ENCODE measurements at places on chromosomes 2 and 18.
A peak's percentile ranks its signal among the peaks of the same experiment; 100 is the strongest.

- H3K27me3 ChIP-seq = peaks cover 8% of the 10 kb centered on the region
- no peaks in the 10 kb centered on the region for H3K36me3 ChIP-seq
- no peak within 1 kb of the TSS for H3K27ac ChIP-seq
- no peaks in the 10 kb centered on the region for H3K4me1 ChIP-seq
- H3K4me3 ChIP-seq = no peak within 1 kb of the TSS
Measured at GRCh38 chr2:28981016-28981441, at the start of gene TOGARAM2. TSS of gene TOGARAM2 (plus strand) at chr2:28981298. CDS start at chr2:28994835, 13,537 bp downstream.

DNA sequence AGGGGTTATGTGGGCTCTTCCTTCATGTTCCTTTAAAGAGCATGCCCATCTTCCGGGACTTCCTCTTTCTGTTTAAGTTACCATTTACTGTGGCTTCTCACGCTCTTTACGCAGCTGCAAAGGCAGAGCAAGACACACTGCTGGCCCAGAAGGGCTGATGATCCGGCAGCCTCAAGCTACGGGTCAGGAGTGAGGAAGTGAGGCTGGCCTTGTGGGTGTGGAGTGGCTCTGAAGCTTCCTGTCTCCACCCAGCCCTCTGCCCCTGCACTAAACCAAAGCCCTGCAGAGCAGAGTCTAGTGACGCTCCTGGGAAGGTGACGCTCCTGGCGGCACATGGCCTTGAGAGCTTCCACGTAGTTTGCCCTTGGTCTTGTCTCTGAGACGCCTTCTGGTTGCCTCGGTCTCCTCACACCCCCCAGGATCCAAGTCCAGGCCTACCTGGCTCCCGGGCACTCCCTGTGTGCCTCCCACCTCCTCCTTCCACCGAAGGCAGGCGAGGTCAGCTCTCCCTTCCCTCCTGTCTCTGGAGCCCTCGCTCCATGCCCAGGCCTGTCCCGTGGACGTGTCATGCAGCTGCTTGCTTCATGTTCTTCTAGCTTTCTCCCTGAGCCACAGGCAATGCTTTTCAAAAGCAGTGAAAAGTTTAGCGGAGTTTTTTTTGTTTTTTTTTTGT, 50.3 kb downstream of the ARL4C start:
- H3K4me3 ChIP-seq = no peak overlapping the region
- no peaks in the 10 kb centered on the region for H3K27me3 ChIP-seq
- H3K27ac ChIP-seq = no peak overlapping the region
- H3K36me3 ChIP-seq = no peaks in the 10 kb centered on the region
- H3K4me1 ChIP-seq = peaks cover 11% of the 10 kb centered on the region

DNA sequence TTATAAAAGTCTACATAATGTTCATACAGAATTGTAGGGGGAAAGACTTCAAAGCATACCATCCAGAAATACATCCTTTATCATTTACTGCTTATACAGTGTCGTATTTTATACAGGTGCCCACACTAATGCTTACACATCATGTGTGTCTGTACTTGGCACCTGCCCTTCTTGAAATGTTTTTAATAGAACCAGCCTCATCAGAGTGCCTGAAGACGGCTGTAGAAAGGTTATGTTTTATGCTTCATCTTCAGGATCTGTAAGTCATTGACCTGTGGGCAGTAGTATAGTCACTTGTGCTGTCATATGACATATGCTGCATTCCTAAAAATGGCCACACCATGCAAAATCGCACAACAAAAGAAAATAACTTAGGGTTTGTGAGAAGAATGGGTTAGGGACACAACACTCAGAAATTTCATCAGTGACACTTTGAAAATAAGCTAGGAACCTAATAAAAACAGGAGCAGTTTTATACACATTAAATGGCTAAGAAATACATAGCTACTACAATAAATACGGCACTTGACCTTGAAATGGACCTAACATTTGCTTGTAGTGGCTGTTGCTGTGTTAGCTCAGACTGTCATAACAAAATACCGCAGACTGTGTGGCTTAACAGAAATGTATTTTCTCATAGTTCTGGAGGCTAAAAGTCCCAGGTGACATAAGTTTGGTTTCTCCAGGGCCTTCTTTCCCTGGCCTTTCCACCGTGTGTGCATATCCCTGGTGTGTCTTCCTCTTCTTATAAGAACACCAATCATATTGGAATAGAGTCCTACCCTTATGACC, 112.6 kb downstream of the CERS6 start:
- peaks cover 9% of the 10 kb centered on the region for H3K36me3 ChIP-seq
- H3K27me3 ChIP-seq = no peaks in the 10 kb centered on the region
- H3K4me3 ChIP-seq = no peak overlapping the region
- DNase-seq = no peak

GRCh38 chr2:162688403-162688802, 150.2 kb downstream of the KCNH7 start:
- no peak overlapping the region for H3K27ac ChIP-seq
- H3K4me3 ChIP-seq = no peak overlapping the region
- DNase-seq = no peak
- H3K4me1 ChIP-seq = no peaks in the 10 kb centered on the region
- no peaks in the 10 kb centered on the region for H3K36me3 ChIP-seq
- no peaks in the 10 kb centered on the region for H3K27me3 ChIP-seq

DNA sequence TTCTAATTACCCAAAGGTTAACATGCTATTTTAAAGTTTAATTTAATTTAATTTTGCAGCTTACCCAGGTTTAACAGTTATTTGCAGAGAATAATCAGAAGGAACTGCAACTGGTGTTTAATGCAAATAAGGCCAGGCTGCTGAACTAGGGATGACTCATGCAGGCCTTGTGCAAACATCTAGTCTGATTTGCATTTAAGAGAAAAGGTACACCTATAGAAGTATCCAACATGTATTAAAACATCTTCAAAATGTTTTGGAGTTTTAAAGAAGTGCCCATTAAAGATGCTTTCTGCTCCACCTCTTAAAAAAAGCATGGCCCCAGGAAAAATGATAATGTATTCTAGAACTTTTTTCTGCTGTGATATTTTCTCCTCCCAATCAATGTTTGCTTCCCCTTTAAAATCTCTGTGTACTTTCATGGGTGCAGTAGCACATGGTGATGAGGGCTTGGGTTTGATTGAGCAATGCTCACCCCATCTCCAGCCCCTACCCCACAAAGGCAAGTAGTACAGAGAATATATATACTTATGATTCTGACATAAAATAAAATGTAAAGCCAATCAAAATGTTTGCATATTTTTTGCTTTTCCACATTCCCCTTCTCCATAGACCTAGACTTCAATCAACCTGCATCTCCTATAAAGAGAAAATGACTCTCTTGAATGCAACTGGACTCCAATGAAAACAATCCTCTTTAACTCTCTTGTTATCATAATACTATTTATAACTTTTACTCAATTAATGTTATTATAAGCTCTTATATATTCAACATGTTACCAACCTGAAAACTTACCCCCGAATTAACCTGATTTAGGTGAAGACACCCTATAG, 54.1 kb downstream of the ATP8B1 start:
- no peak overlapping the region for H3K4me3 ChIP-seq
- no peaks in the 10 kb centered on the region for H3K36me3 ChIP-seq
- DNase-seq = no peak

DNA sequence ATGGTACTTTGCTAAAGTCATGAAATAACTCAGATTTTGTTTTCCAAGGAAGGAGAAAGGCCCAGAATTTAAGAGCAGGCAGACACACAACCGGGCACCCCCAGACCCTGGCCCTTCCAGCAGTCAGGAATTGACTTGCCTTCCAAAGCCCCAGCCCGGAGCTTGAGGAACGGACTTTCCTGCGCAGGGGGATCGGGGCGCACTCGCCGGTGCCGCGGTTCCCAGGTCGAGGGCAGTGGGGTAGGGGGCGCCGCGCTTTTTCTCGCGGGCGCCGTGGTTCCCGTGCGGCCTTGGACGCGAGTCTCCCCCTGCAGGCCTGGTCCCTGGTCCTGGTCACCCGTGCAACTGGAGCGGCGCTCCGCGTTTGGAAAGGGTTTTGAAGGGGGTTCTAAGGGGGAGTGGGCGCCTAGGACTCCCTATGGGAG, 1.2 kb downstream of the ZNF236 start:
- H3K4me3 ChIP-seq = peak overlapping the region; percentile 96
- H3K4me1 ChIP-seq = peaks cover 16% of the 10 kb centered on the region
- H3K27me3 ChIP-seq = peaks cover 18% of the 10 kb centered on the region
- peaks cover 7% of the 10 kb centered on the region for H3K36me3 ChIP-seq

DNA sequence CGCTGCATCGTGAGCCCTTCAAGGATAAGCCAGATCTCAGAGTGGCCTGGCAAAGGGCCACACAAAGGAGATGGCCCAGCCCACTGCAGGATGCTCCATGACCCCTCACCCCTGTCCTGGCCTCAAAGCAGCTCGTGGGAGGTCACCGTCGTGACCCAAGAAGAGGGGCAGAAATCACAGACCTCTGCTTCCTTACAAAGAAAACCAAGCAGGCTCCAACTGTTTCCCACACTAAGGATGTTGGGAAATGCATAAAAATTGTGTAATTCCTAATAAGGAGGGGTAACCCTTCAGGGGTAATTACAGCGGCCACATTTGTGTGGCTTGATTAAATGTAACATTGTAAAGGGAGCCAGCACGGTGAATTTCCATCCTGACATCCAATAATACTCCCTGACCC, 102.3 kb downstream of the BOD1L2 start:
- DNase-seq = no peak
- H3K27me3 ChIP-seq = peaks cover 1% of the 10 kb centered on the region
- peaks cover 3% of the 10 kb centered on the region for H3K4me1 ChIP-seq
- no peak overlapping the region for H3K27ac ChIP-seq
- H3K4me3 ChIP-seq = no peak overlapping the region

DNA sequence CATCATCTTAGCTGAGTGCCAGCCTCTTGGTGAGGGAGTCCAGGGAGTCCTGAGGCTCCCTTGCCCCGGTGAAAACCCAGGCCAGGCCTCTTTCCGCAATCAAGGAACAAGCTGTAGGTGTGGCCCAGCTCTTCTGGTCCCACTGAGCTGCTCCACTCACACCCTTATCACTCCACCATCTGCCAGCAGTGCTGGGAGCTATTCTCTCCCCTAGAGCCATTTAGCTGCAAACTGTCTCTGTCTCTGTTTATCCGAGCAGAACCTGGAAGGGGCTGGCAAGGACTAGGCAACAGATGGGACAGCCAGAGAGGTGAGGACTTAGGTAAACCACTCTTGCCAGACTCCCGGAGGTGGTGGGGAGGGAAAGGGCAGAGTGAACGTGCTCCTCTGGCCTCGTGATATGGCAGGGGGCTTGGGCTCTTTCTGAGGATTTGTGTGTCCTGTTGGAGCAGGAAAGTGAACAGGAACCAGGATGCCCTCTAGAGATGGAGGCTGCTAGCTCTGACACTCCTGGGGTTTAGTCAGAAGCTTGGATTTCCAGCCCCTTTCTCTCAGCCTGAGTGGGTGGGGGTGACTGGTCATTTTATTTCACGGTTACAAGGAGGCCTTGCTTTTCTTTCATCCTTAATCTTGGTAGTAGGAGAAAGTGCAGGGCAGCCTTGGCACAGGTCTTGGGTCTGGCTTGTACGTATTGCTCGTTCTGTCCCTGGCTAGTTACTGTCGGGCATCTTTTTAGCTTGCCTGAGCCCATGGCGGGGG, 19.6 kb downstream of the B3GNT2 start:
- H3K4me1 ChIP-seq = peaks cover 84% of the 10 kb centered on the region
- peak overlapping the region; percentile 47 for H3K4me3 ChIP-seq
- H3K27me3 ChIP-seq = no peaks in the 10 kb centered on the region
- peak; percentile 24 for DNase-seq
- peak overlapping the region; percentile 82 for H3K27ac ChIP-seq
- peaks cover 16% of the 10 kb centered on the region for H3K36me3 ChIP-seq

- no peaks in the 10 kb centered on the region for H3K4me1 ChIP-seq
- H3K27ac ChIP-seq = no peak overlapping the region
- no peaks in the 10 kb centered on the region for H3K36me3 ChIP-seq
- no peak for DNase-seq
- H3K27me3 ChIP-seq = no peaks in the 10 kb centered on the region
Measured at GRCh38 chr18:73446502-73446901, 578.7 kb upstream of the NETO1 start.

GRCh38 chr2:163602196-163602595, 133.6 kb downstream of the FIGN start:
- H3K27me3 ChIP-seq = no peaks in the 10 kb centered on the region
- H3K4me1 ChIP-seq = peaks cover 4% of the 10 kb centered on the region
- no peaks in the 10 kb centered on the region for H3K36me3 ChIP-seq
- no peak overlapping the region for H3K4me3 ChIP-seq
- no peak for DNase-seq
- H3K27ac ChIP-seq = no peak overlapping the region

DNA sequence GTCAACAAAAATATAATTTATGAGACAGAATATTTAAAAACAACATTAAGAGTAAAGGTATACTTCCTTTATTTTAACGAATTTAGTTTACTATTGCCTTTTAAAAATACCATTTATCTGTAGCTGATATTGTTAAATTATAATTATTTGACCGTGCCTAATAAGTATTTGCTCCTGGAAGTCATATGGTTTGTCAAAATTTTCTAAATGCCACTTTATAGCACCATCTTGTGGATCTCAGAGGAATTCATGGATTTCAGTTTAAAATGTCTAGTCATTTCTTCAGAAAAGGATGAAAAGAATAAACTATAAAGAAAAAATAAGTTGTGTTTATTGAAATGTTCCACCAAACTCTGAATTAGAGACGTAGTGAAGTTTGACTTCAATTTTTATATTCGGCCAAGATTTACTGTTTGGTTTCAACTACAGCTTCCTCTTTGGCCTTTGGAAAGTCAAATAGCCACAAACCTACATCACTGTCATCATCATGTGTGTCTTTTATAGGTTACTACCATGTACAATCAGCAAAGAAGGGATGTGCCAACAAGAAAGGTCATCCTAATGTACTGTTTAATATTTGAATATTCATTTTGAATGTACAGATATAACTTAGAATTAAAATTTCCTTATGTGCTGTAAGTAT, 10.3 kb upstream of the FTCDNL1 start:
- no peak for DNase-seq
- H3K36me3 ChIP-seq = no peaks in the 10 kb centered on the region
- H3K4me3 ChIP-seq = no peak overlapping the region
- no peaks in the 10 kb centered on the region for H3K27me3 ChIP-seq
- H3K27ac ChIP-seq = no peak overlapping the region

DNA sequence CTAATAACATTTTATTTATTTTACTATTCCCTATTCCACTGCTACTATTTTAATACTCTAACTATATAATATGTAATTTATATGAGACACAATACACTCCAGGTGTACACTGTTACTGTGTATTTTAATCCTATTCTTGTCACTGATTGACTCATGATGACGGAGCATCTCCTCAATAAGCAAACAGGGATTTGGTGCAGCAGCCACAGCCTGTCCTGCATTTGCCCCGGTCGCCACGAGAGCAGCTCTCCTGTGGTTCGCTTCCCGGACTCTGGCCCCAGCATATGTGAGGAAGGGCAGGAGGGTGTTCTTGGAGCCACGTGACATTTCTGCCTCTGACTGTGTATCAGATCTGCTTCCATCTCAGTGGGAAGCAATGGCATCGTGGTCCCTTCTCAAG, 74.1 kb upstream of the PXDN start:
- peaks cover 8% of the 10 kb centered on the region for H3K27me3 ChIP-seq
- DNase-seq = no peak
- no peaks in the 10 kb centered on the region for H3K36me3 ChIP-seq
- H3K4me1 ChIP-seq = peaks cover 4% of the 10 kb centered on the region
- no peak overlapping the region for H3K27ac ChIP-seq
- H3K4me3 ChIP-seq = no peak overlapping the region

GRCh38 chr18:30556112-30556511, 486.4 kb downstream of the DSC3 start:
- H3K36me3 ChIP-seq = no peaks in the 10 kb centered on the region
- no peak overlapping the region for H3K27ac ChIP-seq
- H3K4me1 ChIP-seq = no peaks in the 10 kb centered on the region

- no peak for DNase-seq
- no peaks in the 10 kb centered on the region for H3K27me3 ChIP-seq
- H3K4me3 ChIP-seq = peak overlapping the region; percentile 53
- H3K4me1 ChIP-seq = peaks cover 13% of the 10 kb centered on the region
- H3K36me3 ChIP-seq = peaks cover 20% of the 10 kb centered on the region
- peak overlapping the region; percentile 62 for H3K27ac ChIP-seq
Measured at GRCh38 chr18:23578067-23578701, 8.1 kb downstream of the NPC1 start.

- H3K27me3 ChIP-seq = no peaks in the 10 kb centered on the region
- H3K36me3 ChIP-seq = peaks cover 28% of the 10 kb centered on the region
Measured at GRCh38 chr2:233094614-233095013, 34.5 kb downstream of the INPP5D start.
